ENCODE measurements at places on chromosomes 12 and 14.

DNA sequence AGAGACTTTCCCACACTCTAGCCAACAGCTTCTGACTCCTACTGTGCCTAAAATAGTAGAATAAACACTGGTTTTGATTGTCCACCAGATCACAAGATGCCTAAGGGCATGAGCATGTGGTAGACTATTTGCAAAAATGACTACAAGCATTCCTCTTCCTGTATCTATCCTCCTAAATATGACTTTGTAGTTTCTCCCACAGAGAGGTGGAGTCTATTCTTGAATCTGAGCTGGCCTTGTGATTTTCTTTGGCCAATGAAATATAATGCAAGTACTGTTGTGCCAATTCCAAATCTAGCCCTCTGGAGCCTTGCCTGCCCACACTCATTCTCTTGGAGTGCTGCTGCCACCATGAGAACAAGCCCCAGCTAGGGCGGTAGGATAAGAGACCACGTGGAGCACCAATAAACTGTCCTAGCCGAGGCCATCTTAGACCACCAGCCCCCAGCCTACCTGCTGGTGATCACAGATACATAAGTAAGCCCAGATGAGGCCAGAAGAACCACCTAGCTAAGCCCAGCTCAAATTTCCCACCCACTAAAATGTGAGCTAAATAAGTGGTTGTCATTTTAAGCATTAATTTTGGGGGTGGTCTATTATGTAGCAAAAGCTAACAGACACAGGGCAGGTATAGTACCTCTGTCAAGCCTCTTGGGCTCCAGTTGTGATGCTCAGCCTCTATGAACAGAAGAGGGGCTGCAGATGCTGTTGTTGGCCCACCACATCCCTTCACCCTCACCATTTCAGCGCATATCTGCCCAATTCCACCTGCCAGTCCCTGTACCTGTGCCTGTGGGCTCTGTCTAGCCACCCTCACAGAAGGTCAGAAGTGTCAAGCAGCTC, 17.9 kb downstream of the ZFP36L1 start:
- no peak for DNase-seq

- no peak for DNase-seq
Measured at GRCh38 chr14:98914942-98915341, 357.1 kb downstream of the BCL11B start.

- DNase-seq = no peak
Measured at GRCh38 chr12:89243771-89244170, 108.5 kb downstream of the DUSP6 start.

DNA sequence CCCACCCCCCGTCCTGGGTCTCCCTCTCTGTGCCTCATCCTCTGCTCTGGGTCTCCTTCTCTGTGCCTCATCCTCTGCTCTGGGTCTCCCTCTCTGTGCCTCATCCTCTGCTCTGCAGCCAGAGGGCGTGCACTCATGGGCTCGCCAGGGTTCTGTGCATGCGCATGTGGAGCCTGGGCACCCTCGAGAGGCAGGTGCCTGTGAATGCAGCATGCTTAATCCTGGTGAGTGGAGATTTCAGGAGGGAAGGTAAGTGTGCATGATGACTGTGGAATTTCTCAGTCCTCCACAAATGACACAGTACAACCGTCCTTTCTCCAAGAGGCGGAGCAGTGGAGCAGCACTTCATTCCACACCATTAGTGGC, 65.2 kb downstream of the EP400 start:
- no peak for DNase-seq

DNA sequence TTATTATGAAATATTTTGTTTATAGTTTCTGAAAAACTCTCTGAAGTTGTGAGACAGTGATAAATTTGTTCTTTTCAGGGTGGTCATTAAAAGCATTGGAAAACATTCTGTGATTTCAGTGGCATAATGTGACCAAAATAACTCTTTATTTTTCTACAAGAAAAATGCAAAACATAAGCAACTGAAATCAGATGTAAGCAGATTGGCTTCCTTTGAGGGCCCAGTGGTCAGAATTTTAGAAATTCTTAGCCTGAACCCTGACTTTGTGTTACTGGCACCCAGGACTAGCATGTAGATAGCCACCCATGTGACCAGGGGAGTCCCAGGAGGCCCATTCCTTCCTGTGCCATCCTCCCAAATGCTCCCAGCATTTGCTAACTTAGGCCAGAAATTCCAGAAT, 145.6 kb upstream of the SLC38A2 start:
- peak; percentile 36 for DNase-seq
